Activated CD8-positive, alpha-beta memory T cell treated with anti-CD3 and anti-CD28 coated beads, Interleukin-2, amount 10 ng/mL, durations not matched to agents 7 days and 5 days (primary cell): ENCODE measurements at places on chromosomes 3 and 15.
A peak's percentile ranks its signal among the peaks of the same experiment; 100 is the strongest.

- DNase-seq, result no peak
These were observed 360.2 kb upstream of the ROPN1 start for GRCh38 chr3:124352149-124352539.

DNA sequence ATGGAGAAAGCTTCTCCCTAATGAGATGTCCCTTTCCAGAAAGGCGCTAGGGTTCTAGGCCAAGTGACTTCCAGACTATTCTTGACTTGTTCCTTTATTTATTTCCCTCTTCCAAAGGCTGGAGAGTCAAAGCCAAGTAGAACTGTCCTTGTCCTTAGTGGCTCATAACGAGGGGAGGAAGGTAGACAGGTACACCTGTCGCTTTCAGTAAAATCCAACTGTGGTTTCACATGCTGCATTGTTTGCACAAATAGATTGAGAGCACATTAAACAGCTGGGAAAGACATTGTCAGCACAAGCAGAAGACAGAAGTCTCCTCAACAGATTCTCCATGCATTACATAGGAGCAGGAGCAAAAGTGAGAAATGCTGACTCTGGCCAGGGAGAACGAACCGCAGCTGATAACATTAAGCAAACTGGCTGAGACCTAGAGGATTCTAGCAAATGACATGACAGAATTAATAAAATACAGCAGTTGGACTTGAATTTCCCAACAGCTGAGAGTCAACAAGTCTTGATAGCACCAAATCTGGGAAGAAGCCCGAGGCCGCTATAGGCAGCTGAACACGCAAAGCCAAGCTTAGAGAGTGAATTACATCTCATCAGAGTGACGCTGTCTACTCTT is 227.7 kb downstream of the TLE3 start:
- DNase-seq, result no peak

DNA sequence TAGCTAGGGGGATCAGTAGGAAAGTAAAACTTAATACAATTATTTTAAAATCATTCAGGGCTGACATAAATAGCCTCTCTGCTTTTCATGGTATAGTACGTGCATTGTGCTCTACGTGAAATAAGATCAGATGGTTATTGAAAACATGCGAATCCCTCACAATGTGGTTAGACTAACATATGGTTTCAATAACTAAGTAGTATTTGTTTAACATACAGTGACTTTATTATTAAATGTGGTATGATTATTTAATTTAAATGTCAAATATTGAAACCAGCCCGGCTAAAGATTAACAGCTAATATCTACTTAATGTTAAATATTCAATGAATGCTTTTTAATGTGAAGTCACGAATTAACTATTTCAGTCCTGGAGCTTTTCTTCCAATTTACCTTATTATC is 473.9 kb upstream of the THBS1 start:
- DNase-seq, result no peak

DNA sequence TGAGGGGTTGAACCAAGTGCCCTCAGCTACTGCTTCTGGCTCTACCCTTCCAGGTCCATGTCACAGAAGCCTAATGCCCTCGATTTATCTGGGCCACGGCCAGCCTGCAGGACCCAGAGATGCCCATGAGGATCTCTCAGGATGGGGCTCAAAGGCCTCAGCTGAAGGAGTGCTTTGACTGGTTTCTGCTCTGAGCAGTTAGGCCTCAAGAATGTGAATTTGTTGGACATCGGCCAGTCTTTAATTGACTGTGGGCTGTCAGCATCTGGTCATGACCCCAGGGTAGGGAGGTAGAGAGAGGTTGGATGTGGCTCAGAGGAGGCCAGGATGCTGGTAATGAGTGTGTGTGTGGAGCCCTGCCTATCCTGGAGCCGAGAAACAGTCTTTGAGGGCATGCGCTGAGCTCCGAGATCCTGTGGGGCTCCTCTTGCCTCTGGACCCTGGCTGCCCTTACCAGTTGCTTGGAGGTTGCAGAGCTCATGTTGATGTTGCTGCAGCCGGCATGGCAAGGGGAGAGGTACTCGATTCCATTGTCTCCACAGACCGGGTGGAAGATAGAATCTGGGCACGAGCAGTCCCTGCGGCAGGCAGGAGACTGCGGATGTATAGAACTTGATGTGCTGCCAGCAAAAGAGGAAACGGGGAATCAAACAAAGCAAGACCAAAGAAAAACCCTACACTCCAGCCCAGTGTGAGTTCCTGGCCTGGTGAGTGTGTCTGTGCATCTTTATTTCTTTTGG is 49.1 kb upstream of the RAB6B start:
- DNase-seq, result no peak

GRCh38 chr3:65361448-65361847 is 673.6 kb upstream of the ADAMTS9 start:
- DNase-seq, result no peak

DNA sequence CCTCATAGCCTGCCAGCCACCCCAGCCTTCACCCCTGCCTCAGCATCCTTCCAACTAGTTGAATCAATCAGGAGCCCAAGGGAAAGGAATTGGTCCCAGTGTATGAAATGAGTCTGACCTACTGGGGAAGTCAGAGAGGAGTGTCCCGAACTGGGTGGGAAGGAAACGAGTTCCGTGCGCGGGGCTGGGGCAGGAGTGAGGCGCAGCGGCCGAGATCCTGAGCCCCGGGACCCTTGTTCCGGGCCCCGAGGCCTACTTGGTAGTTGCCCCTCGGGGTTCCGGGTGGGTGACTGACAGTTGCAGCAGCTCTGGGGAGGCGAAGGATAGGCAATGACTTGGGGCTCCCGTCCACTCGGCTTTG is 1.1 kb upstream of the PLCL2 start:
- DNase-seq, result no peak

DNA sequence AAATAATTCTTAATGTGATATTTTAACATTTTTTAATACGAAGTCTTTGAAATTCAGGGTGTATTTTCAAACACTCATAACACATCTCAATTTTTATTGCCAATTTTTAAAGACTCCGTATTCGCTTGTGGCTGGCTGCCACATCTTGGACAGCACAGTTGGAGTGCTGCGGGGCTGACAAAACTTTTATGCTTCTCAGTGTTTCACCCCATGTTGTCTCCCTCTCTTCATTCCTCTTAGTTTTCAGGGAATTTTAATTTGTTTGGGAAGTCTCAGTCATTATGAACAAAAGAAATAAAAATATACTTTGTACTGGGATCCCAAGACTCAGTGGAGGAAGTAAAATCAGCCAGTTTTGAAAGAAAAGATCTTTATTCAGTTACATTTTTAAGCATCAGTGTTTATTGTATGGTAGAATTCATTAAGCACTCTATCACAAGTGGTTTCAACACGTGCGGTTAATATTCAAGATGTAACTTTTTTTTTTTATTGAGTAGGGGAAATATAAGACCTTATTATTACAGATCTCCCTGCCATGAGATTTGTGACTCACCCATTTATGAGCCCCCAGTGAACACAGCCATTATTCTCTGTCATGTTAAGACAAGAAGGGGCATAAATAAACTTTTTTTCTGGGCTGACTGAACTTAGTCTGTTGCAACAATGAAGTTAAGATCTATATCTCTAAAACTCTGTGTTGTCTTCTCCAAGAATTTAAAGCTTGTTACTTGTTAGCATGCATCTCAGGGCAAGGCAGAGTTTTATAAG is 26.8 kb downstream of the KAT2B start:
- no peak for DNase-seq

DNA sequence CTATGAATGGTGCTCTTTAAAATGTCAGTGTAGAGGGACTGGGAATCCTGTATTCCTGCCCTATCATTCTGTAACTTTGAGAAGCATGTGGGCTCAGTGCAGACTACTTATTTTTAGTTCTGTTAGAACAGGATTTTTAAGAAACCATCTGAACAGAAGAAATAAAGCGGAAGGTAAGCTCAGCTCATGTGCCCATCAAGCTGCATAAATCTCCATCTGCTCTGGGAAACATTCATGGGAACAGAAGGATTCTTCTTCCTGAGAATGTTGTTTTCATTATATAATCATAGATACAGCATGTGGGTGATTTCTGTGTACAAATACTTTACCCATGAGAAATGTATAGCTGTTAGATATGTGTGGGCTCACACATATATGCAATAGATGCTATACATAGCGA is 69.9 kb downstream of the SIDT1 start:
- DNase-seq, result no peak

DNA sequence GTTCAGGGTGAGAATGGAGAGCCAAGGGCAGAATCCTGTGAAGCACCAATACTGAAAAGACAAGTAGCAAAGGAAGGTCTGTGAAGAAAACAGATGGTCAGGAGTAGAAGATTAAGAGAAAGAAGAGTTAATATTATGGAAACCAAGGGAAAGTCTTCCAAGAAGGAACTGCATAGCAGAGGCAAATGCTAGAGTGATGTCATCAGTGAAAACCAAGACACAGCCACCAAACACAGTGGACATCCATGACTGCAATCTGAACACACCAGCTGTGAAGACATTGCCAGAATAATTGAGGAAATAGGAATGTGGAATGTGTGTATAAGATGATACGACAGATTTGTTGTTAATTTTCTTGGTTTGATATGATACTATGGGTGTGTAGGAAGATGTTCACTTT is 26.8 kb upstream of the ZBTB38 start:
- no peak for DNase-seq

DNA sequence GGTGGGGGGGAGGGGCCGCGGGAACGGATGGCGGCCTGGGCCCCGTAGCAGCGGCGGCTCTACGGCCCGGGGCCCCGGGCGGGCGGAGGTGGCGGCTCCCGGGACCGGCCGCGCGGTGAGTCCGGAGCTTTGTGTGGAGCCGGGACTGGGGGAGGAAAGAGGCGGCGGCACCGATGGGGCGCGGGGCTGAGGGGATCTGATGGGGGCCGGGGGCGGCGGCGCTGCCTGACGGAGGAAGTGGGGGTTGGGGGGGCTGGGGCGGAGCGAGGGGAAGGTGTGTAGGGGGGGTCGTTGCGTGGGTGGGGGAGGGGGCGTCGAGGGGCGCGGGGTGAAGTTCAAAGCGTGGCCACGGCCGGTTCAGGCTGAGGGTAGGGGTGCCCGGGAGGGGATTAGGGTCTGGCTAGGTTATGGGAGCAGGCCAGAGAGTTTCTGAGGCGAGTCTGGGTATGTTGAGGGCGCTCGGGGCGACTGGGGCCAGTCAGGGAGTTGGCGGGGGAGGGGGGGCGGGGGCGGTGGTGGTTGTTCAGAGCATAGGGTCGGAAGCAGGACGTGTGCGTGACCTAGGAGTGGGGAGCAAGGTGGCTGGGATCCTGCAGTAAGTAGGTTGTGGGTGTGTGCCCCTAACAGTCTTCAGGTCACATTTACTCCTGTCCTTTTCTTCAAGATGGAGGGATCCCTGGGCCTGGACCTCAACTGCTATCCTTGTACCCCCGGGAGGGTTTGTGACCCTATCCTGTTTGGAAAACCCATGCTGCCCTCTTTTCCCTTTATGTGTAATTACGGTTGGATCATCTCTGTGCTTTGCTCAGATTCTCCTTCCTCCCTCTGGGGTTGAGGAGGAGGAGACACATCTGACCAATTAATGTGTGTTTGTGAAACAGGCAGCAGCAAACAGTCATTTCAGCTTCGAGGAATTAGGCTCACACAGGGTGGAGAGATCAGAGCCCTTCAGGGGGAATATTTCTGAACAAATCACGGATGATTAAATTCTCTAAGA is 644 bp downstream of the ZNF609 start:
- peak; percentile 56 for DNase-seq

DNA sequence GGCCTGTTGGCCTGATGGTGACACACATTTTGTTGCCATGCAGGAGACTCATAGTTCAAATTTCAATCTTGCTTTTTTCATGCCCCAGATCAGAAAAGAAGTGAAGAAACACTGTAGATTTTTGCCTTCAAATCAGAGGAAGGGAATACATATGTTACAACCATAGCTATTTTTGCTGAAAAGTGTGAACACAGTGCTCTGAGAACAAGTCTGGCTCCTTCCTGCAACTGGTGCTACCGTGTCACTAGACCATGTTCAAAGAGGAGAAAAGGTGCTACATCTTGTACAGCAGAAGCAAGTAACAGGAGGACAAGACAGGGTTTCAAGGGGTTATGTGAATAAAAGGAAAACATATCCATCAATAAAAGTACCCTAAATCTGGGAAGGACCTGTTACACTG is 44.6 kb downstream of the CD47 start:
- DNase-seq, result no peak

- DNase-seq, result no peak
These were observed 80.2 kb downstream of the BFSP2 start for GRCh38 chr3:133479895-133480669.
